Stimulated activated CD4-positive, alpha-beta T cell treated with anti-CD3 and anti-CD28 coated beads, Interleukin-12 subunit alpha, Interleukin-12 subunit beta, amount 100 ng/mL, for 4 hours (primary cell): ENCODE measurements at places on chromosomes 3 and 15.

GRCh38 chr3:64097920-64098319, 74.6 kb upstream of the PSMD6 start:
- no peak for DNase-seq

DNA sequence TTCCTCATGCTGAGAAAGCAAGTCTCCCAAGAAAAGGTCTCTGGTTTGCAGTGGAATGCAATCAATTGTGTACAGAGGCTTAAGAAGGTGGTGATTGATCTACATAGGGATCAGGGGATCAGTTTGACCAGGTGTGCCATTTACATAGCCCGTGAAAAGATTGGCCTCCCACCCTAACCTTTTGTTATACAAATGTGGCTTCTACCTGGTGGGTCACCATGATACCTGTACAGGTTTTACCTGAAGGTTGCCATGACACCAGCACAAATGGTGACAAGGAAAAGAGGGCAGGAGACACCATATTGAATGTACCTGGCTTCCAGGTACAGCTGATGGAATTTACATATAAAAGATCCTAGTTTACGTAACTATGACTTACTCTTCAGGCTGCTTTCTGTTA, 25.5 kb upstream of the TEX55 start:
- DNase-seq = no peak

GRCh38 chr3:15427981-15428380, 583 bp downstream of the EAF1 start:
- no peak for DNase-seq

- DNase-seq = no peak
These were observed 241.6 kb upstream of the KBTBD8 start for GRCh38 chr3:66756468-66757036.

DNA sequence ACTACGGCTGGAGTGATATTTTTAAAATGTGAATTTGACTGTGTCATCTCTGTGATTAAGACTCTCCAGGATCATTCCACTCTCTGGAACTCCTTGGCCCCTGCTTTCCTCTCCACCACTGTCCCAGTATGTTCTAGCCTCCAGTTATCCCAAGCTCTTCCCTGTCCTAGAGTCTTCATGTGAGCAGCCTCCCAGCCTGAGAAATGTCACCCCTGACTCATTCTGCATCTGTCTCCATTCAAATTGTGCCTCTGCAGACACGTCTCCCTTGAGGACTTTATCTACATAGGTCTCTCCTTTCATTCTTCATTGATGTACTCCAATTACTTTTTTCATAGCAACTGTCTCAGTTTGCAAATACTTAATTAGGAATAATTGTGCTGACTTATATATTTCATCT, 317.7 kb upstream of the ADAMTS9 start:
- DNase-seq = no peak

- DNase-seq = peak; percentile 24
These were observed 328.3 kb downstream of the THSD4 start for GRCh38 chr15:71443538-71443937.

DNA sequence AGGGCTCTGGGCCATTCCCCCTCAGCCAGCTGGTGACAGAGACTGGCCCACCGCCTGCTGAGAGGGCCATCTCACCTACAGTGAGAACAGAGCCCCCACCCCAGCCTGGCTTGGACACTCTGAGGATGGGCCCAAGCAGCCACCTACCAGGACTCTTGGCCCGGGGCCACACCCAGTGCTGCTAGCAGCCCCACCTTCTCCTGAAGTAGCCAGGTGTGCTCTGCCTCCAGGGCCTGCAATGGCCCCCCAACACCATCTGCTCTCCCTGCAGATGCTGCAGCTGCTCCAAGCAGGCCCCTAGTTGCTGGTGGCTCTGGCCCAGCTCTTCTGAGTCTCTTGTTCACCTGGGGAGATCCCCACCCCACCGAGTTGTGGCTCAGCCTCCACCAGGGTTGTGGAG, 6.8 kb upstream of the CLK3 start:
- no peak for DNase-seq

DNA sequence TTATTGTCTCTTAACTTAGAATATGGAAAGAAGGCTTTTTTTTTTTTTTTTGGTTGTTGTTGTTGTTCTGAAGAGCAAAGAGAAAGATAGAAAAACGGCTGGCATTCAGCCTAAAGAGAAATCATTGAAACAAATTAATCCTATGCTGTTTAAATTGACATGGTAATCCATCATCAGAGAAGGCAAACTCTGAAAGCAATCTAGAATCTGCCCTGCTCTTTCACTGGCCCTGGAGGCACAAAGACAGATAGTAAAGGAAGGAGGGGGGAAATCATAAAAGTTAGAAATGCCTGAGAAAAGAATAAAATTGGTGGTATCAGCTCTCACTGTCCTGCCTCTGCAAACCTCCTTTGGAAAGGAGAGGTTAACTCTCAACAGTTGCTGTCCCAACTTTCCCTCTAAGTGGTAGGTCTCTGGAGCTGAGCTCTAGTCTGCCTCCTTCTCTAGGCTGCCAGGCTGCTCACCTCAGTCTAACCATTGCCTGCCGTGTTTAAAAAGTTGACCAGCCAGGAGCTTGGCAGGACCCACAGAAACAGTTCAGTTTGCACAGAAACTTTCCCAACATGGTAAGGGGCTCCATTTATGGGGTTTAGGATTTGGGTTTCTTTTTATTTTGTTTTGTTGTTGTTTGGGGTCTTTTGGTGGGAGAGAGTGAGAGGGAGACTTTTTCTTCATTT, 13.4 kb upstream of the NR2F2 start:
- no peak for DNase-seq

DNA sequence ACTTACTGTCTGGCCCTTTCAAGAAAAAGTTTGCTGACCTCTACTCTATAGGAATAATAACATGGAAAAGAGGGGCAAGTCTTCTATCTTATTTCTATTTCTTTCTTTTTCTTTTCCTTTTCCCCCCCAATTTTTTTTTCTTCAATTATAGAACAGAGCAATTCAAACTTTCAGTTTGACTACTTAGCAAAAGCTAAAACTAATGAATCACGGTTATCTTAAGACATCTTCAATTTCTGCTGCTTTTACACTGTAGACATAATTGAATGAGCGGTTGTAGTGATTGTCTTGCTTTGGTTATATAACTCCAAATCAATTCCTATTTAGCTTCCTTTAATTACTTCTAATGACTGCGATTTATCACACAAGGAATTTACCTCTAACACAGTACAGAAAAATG, 74.3 kb upstream of the P2RY1 start:
- DNase-seq = no peak

GRCh38 chr15:80423215-80423614, 19.0 kb downstream of the ARNT2 start:
- DNase-seq = no peak

GRCh38 chr3:104911376-104911775, 455.3 kb upstream of the ALCAM start:
- no peak for DNase-seq

- no peak for DNase-seq
These were observed 36.6 kb downstream of the MRAS start for GRCh38 chr3:138384976-138385375.

GRCh38 chr3:128498127-128498626, 5.2 kb upstream of the GATA2 start:
- no peak for DNase-seq

DNA sequence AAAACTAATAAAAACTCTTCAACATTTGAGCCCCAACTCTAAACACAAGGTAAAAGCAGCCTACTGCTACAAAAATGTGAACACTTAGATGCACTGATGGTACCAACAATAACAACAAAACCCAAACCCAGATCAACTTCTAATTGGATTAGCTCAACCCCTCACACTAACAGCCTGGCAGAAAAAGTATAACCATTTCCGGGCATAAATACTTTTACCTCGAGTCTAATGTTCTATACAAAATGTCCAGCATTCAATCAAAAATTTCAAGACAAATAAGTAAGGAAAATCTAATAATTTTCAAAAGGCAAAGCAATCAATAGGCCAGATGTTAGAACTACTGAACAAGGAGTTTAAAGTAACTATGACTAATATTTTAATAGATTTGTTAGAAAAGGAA, 303.3 kb downstream of the ARRDC4 start:
- no peak for DNase-seq

DNA sequence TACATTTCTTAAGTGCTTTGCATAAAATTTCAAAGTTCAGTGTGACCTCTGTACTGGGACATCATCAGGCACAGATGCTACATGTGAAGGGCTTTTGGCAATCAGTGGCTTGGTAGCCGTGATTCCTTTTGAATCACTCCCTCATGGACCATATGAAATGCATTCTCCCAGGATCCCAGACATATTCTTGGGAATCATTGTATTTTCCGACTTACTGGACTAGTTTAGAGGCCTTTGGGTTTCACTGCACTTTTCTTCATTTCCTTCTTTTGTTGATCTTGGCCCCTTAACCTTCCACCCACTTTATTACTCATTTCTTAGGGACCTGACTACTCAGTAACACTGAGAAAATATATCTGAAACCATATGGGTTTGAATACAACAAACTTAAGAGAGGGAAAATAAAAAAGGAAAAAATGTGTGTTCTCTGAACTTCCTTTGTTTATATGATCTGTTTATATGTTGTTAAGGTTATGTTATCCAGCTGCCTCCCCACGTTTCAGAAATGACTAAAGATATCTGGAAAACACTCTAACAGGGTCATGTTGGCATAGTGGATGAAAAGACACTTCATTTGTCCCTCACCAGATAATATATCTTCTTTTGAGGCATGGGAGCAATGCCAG, 35.1 kb downstream of the HMG20A start:
- DNase-seq = no peak

DNA sequence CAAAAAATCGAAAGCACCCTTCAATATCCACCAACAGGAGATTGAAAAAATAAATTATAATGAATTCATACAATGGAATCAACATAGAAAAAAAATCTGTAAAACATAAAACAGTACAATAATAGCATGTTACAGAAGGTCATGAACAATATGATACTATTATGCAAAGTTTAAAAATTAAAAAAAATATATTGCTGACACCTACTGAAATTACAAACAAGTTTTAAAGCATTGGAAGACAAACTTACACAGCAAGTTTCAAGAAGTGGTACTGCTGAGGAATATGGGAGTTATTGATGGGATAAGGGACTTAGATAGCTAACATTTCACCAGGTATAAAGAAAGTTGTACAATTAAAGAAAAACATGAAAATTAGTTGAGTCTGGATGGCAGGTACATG, 89.4 kb downstream of the EFL1 start:
- DNase-seq = no peak

DNA sequence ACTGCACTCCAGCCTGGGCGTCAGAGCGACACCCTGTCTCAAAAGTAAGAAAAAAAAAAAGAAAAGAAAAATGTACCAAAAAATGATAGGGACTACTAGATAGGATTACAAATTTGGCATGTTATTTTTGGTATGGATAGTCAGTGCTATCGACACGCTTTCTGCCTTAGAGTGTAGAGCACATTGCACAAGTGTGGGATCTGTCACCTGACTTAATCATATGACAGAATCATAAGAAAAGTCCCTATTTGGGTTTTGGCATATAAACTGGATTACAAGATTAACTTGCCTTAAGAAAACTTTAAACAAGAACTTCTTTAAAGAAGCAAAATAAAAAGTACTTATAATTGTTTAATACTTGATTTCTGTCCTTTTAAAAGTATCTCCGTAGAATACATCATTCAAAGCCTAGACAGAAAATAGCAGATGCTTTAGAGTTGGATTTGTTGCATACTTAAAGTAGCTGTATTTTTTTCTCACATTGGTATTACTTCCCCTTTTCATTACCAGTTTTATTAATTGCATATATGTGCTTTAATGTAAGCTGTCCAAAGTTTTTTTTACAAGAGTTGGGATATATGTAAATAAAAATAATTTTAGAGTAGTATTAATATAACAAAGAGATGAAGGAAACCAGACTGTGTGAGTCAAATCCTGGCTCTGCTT, 7.8 kb downstream of the ATP6V1A start:
- DNase-seq = no peak

- no peak for DNase-seq
These were observed 48.4 kb downstream of the SLC2A2 start for GRCh38 chr3:170977949-170978745.

DNA sequence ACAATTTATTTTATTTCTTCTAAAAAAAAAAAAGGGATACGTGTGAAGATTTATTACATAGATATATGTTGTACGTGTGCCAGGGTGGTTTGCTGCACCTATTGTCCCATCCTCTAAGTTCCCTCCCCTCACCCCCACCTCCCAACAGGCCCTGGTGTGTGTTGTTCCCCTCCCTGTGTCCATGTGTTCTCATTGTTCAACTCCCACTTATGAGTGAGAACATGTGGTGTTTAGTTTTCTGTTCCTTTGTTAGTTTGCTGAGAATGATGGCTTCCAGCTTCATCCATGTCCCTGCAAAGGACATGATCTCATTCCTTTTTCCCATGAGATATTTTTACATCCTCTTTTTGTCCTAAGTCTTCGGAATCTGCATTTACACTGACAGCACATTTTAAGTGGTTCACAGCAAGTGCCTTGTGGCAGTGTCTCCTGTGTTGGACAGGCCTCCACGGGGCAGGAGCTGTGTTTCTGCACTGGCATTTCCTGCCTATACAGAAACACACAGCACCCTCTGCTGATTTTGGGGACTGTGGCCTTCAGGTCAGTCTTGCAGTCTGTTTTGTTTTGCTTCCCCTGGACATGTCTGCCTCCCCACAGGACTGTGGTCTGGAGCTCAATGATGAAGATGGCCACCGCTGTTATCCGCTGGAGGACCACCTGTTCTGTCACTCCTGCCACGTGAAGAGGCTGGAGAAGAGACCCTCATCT, 12.7 kb upstream of the SACM1L start:
- no peak for DNase-seq

DNA sequence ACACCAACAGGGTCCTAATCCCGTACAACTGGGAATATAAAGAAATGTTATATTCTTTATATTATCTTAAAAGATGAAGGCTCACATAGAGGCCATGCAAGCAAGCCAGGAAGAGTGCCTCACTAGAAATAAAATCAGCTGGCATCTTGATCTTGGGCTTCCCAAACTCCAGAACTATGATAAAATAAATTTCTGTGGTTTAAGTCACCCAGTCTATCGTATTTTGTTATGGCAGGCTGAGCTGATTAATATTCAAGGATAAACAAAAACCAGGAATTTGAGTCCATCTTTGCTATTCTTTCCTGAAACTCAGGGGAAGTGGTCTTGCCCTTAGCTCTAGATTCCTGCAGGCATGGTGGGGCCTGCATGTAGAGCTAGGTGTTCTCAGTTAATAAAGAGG, 42.7 kb downstream of the ATOSA start:
- DNase-seq = no peak
